Activated T-helper 1 cell treated with anti-CD3 and anti-CD28 coated beads, Interleukin-12 subunit alpha, Interleukin-12 subunit beta, Interleukin-2, Interleukin-4 antibody, amounts not matched to agents 30 ng/mL and 10 ng/mL and 1 ng/mL, durations not matched to agents 14 hours and 24 hours and 36 hours (primary cell): ENCODE measurements at places on chromosomes 7 and 10.

DNA sequence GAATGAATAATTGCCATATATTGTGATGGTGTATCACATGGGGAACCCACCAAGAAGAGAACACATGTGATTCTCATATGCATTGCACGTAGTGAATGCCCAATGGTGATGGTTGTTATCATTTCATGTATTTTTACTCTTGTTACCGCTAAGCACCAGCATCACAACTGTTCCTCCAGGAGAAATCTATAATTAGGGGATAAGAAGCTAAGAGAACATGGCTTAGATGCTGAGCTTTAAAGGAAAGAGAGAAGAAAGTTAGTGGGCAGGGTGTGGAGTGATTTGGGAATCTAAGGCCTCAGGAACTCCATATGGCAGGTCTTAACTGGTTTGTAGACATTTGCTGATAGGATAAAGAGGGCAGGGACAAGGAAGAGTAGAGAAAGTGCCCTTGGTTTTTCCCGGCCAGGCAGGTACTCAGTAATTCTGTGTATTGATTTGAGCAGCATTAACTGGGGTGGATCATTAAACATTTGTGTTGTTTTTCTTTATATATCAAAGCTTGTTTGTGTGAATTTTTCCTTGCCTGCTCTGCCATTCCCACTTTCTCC, 145.9 kb downstream of the LRRC4 start:
- no peak for DNase-seq

GRCh38 chr10:125739994-125740679, 20.6 kb downstream of the EDRF1 start:
- no peak for DNase-seq

GRCh38 chr7:75985009-75985517, 9.3 kb downstream of the TMEM120A start:
- DNase-seq = no peak

DNA sequence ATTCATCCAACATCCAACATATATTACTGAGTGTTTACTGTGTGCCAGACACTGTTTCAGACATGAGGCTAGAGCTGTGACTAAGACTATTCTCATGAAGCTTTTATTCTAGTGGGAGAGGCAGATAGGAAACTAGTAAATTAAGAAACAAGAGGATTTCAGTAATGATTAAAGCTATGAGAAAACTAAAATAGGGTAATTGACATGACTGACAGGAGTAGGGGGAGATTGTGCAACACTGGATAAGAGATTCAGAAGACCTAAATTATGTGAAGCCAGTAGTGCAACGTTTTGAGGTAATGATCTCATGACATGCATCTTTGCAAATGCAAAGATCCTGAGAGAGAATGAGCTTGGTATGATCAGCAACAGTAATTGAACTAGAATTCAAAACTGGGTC, 48.6 kb upstream of the MKLN1 start:
- no peak for DNase-seq

- no peak for DNase-seq
These were observed 268.4 kb downstream of the TCERG1L start for GRCh38 chr10:131043039-131043691.

DNA sequence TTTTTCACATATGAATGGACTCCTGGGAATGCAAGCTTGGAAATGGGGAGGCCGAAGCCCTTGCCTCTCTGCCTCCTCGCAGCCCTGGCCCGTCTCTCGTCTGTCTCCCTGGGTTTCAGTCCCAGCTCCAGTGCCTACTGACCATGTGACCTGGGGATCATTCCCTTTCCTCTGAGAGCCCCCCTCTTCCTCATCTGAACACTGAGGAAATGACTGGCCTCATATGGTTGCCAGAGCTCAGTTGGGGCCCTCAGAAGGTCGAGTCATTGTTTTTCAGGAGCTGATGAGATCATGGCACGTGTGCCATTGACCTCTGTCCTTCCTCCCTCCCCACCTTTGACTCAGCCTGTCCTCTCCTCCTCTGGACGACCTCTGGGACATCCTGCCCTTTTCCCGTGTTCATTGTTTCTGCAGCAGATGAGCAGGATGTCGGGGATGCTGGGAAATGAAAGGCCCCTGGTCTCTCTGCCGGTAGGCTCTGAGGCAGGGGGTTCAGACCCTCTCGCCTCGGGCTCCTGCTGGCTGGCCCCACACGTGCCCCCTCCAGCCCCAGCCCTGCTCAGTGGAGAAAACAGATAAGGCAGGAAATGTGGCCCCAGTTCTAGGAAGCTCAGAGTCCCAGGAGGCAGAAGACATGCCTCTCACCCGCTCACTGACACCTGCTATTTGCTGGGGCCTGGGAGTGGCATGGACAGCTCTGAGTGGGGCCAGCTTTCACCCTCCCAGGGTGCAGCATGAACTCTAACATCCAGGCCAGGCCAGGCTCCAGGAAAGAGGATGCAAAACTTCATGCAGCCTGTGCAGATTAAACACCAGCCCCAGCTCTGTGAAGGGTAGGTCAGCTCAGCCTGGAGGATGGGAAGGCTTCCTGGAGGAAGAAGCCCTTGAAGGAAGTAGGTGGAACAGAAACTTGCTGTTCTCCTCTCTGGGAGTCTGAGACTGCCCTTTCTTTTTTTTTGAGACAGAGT, 8.3 kb upstream of the PPP1R35 start:
- no peak for DNase-seq

DNA sequence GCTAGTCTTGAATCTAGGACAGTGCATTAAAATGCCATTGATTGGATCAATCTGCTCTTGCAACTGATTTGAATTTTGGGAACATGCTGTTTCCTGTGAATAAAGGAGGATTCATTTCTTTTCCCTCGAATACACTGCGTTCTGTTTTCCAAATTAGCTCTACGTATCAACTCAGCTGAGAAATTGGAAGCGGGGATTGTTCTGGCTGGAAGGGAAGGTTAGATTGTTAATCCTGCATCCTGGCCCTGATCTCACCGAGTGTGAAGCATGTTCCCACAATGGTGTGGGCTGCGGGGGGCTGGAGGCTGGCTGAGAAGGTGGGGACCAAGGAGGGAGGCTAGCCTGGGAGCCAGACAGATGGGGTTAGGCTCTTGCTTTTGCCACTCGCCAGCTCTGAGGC, 17.6 kb downstream of the HTRA1 start:
- no peak for DNase-seq

GRCh38 chr10:56551037-56551436, 190.0 kb upstream of the ZWINT start:
- no peak for DNase-seq

DNA sequence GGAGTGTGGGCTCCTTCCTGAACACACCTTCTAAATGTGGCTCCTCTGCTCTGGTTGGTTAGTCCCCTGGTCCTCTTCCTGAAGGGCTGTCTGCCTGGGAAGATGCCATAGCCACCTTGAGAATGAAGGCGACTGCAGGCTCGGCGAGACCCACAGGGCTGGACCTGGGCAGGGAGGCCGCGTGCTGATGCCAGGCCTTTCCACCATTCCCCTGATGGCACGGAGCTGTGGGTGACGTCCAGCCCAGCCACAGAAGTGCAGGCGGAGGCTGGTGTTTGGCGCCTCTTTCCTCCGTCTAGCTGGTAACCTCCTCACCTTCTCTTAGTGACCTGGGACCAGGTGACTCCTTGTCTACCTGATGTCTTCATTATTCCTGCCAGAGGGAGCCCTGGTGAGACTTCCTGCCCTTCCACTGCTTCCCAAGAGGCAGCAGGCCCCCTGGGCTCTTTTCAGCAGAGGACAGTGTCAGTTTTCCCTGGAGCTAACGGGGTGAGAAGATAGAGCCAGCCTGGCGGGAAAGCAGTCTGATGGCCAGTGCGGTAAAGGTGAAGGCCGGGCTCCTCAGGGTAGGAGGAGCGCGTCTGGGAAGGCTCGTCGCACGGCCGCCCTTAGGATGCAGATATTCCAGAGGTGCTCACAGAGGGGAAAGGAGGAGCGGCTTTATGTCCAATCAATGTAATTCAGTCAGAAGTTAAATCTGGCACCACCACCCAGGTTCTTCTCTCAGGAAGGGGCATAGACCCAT, 34.9 kb downstream of the GBX1 start:
- no peak for DNase-seq

DNA sequence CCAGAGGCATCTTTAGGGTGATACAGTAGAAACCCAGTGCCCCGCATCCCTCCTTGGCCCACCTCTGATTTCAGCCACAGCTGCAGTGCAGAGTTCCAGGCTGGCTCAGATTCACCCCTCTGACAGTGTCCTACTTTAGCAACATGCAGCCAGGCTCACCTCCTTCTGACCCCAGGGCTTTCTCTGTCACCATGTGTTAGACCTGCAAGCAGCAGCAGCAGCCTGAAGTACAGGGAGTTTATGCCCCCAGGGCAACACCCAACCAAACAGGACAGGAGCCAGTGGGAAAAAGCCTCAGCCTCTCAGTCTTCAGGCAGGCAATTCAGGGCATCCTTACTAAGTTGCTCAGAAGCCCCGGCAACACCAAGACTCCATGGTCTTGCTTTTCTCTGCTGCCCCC, 109.0 kb upstream of the PLXNA4 start:
- DNase-seq = no peak
